ENCODE measurements at places on chromosomes 11 and 22. TPM values are rescaled to one million over a fixed set of nuclear protein-coding genes. Genes with fewer than 3 reads are reported as not detected.
A peak's percentile ranks its signal among the peaks of the same experiment; 100 is the strongest.

- H3K36me3 ChIP-seq, result no peaks in the 10 kb centered on the region
- no peak overlapping the region for H3K4me3 ChIP-seq
- DNase-seq, result no peak
- no peaks in the 10 kb centered on the region for H3K4me1 ChIP-seq
- no peak overlapping the region for H3K27ac ChIP-seq
- no peaks in the 10 kb centered on the region for H3K27me3 ChIP-seq
Measured at GRCh38 chr11:28860893-28861292, 752.7 kb downstream of the METTL15 start.

- no peak for DNase-seq
- H3K27ac ChIP-seq, result no peak overlapping the region
- H3K27me3 ChIP-seq, result no peaks in the 10 kb centered on the region
- H3K36me3 ChIP-seq, result no peaks in the 10 kb centered on the region
Measured at GRCh38 chr11:59857439-59858434, 8.6 kb downstream of the TCN1 start.

DNA sequence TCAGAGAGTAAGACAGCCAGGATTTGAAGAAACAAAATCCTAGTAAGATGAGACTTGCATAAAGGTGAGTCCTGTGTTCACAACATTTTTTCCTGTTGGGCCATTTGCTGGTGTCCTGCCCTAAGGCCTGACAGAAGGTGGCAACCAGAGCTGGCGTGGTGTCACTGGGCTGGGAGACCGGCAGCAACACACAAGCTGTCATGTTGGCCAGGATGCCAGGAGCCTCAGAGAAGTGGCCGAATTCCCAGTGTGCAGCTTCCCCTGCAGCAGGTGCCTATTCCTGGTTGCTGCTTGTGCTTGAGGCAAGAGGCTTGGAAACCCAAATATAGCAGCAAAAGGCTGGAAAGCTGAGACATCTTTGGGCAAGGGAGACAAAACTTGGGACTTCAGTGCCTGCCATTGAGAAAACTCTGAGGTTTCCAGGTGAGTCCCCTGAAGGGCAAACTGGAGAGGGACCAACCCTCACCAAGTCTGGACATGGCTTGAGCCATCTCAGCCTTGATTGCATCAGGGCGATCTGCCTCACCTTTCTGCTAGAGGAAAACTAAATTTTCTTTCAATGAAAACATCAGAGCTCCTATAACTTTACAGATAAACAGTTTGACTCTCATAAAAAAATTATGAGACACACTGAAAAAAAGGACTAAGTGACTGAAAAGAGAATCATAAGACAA lies 25.9 kb downstream of the ALG12 start:
- no peaks in the 10 kb centered on the region for H3K27me3 ChIP-seq
- H3K4me3 ChIP-seq, result no peak overlapping the region
- no peaks in the 10 kb centered on the region for H3K36me3 ChIP-seq
- no peak for DNase-seq
- H3K4me1 ChIP-seq, result no peaks in the 10 kb centered on the region

DNA sequence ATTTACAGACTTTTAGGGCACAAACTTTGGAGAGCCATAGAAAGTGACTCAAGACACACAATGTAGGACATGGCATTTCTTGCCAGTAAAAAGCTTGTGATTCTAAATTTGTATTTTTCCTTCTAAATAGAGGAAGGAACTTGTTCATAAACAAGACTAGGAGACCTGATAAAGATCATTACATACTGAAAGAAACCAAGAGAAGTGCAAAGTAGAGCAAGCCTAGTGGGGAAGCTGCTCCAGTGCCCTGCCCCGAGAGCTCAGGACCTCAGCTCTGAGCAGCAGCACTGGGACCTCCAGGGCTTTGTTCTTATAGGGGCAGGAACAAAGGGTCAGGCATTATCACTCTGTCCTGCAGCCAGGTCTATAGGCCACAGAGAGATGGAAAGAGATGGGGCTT lies 7.2 kb downstream of the IRAG1 start:
- H3K27me3 ChIP-seq, result no peaks in the 10 kb centered on the region
- H3K4me1 ChIP-seq, result no peaks in the 10 kb centered on the region
- no peak overlapping the region for H3K27ac ChIP-seq

DNA sequence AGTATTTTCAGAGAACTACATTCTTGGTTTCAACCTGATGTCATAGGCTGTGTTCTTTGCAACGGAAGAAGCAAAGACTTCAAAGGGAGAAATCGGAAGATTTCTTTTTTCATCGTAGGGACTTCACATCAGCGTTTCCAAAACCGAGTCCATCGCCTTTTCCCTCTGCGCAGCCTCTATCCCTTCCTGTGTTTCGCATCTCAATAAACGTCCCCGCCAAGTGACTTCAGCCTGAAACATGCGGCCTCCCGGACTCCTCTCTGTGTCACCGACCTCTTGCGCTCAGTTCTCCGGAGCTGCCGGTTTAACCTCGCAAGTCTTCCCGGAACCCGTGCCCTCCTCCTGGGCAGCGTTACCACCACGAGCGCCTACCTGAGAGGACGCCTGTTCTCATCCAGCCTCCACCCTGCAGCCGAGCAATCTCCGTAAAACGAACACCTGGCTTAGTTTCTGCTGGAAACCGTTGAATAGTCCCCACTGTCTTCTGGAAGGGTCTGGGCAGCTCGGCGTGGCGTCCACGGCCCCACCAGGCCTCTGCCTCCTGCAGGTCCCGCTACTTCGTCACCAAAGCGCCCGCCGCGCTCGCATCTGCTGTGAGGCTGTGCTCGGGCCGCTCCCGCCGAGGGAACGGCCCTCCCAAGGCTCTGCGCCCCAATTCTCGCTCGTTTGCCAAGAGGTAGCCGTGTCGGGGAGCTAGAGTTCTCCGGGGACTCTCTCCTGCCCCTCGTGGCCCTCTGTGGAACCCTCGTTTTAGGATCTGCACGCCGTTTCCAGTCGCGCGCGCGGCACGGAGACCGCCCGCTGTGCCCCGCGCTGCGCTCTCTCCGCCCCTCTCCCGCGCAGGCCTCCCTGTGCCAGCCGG lies at the start of gene GLB1L3:
TSS of gene GLB1L3 (plus strand) at position 846 of the 862 bp plus-strand sequence. CDS start 362 bp downstream, outside the sequence.
- peaks cover 16% of the 10 kb centered on the region for H3K27me3 ChIP-seq
- no peaks in the 10 kb centered on the region for H3K4me1 ChIP-seq
- peak within 1 kb of the TSS; percentile 33 for H3K4me3 ChIP-seq
- no peaks in the 10 kb centered on the region for H3K36me3 ChIP-seq
- DNase-seq, result peak; percentile 24
- peak within 1 kb of the TSS; percentile 13 for H3K27ac ChIP-seq

DNA sequence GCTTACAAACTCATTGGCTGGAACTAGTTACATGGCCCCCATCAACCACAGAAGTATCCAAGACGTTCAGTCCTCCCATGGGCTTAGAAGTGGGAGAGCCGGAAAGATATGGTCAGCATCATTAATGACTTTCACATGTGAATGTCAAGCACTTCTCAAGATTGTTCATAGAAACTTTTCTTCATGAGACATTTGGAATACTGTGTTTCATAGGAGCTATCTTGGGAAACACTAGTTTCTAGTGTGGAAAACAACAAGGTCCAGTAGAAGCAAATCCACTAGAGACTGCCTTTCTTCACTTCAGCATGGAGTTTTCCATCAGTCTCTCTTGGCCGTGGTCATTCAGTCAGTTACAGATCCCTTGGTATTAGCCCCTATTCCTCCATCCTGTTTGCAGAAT lies 160.9 kb downstream of the C11orf91 start:
- H3K27me3 ChIP-seq, result no peaks in the 10 kb centered on the region
- no peaks in the 10 kb centered on the region for H3K4me1 ChIP-seq
- no peak overlapping the region for H3K4me3 ChIP-seq

- H3K4me3 ChIP-seq, result peak overlapping the region; percentile 12
- H3K27me3 ChIP-seq, result no peaks in the 10 kb centered on the region
- peak overlapping the region; percentile 53 for H3K27ac ChIP-seq
- H3K36me3 ChIP-seq, result no peaks in the 10 kb centered on the region
- H3K4me1 ChIP-seq, result no peaks in the 10 kb centered on the region
Measured at GRCh38 chr11:12827929-12828812, 153.9 kb downstream of the TEAD1 start.

- H3K27ac ChIP-seq, result no peak overlapping the region
- H3K4me3 ChIP-seq, result no peak overlapping the region
- no peaks in the 10 kb centered on the region for H3K36me3 ChIP-seq
- no peaks in the 10 kb centered on the region for H3K4me1 ChIP-seq
- no peak for DNase-seq
- H3K27me3 ChIP-seq, result no peaks in the 10 kb centered on the region
Measured at GRCh38 chr11:76803811-76804600, 20.9 kb downstream of the TSKU start.

GRCh38 chr11:45983471-45983845 lies 61.0 kb downstream of the LARGE2 start:
- peaks cover 3% of the 10 kb centered on the region for H3K4me1 ChIP-seq
- peak overlapping the region; percentile 50 for H3K27ac ChIP-seq

The CALCA gene
- total RNA-seq, result not detected

DNA sequence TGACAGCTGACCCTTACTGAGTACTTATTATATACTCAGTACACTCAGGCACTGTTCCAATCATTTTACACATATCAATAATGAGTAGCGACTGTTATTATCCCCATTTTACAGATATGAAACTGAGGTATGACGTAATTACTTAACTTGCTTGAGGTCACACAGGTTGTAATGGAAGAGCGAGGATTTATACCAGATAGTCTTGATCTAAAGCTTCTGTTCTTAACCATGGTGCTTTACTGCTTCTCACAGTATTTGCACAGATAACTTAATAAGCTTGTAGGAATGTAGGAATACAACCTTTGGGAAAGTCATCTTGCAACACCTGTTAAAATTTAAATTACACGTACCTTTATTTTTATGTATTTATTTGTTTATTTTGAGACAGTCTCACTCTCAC lies 31.7 kb upstream of the TMEM135 start:
- H3K27ac ChIP-seq, result no peak overlapping the region
- H3K4me3 ChIP-seq, result no peak overlapping the region
- DNase-seq, result no peak
- H3K27me3 ChIP-seq, result no peaks in the 10 kb centered on the region

GRCh38 chr22:30078320-30079311 lies 1.6 kb upstream of the HORMAD2 start:
- no peaks in the 10 kb centered on the region for H3K4me1 ChIP-seq
- no peak overlapping the region for H3K4me3 ChIP-seq
- no peaks in the 10 kb centered on the region for H3K36me3 ChIP-seq
- H3K27me3 ChIP-seq, result no peaks in the 10 kb centered on the region
- no peak for DNase-seq

GRCh38 chr11:103525069-103525468 lies 415.8 kb downstream of the DYNC2H1 start:
- no peak overlapping the region for H3K4me3 ChIP-seq
- H3K27ac ChIP-seq, result no peak overlapping the region
- no peak for DNase-seq
- no peaks in the 10 kb centered on the region for H3K27me3 ChIP-seq

GRCh38 chr11:88427719-88428118 lies 90.2 kb upstream of the CTSC start:
- H3K4me3 ChIP-seq, result no peak overlapping the region
- H3K4me1 ChIP-seq, result no peaks in the 10 kb centered on the region
- no peaks in the 10 kb centered on the region for H3K36me3 ChIP-seq
- no peaks in the 10 kb centered on the region for H3K27me3 ChIP-seq

DNA sequence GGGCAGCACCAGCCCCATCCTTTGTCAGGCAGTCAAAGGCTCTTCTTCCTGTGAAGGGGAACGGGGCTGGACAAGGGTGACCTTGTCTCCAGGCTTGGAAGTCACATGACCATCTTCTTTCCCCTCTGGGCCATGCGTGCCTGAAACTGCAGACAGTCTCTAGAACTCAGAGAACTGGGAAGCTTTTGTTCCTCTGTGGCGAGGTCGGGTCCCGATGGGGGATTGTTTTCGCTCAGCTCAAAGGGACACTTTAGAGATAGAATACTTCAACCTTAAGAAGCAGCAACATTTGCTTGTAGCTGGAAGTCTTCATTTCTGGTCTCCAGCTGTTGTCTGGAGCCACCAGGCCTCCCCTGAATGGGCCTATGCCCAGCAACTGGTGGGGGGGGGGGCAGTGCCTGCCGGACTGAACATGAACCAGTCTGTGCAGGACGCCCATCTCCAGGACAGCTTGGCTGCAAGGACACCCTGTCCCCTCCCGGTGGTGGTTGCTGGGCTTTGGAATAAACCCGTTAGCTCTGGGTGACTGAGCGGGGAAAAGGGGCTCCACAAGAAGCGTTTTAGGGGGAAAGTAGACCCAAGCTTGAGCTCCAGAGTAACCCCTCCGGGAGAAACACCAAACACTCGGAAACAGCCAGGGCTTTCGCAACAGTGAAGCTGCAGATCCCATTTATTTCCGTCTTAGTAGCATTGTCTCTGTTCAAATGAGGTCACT lies 55.7 kb upstream of the EMID1 start:
- no peak overlapping the region for H3K4me3 ChIP-seq
- H3K4me1 ChIP-seq, result no peaks in the 10 kb centered on the region
- no peak overlapping the region for H3K27ac ChIP-seq
- no peak for DNase-seq
- no peaks in the 10 kb centered on the region for H3K27me3 ChIP-seq

- no peaks in the 10 kb centered on the region for H3K36me3 ChIP-seq
- H3K27me3 ChIP-seq, result no peaks in the 10 kb centered on the region
- H3K27ac ChIP-seq, result no peak overlapping the region
- H3K4me3 ChIP-seq, result no peak overlapping the region
- DNase-seq, result no peak
Measured at GRCh38 chr11:9571071-9571762, 2.3 kb upstream of the WEE1 start.

GRCh38 chr11:93487032-93487483 lies 56.1 kb downstream of the SMCO4 start:
- no peaks in the 10 kb centered on the region for H3K27me3 ChIP-seq
- H3K4me3 ChIP-seq, result no peak overlapping the region
- H3K36me3 ChIP-seq, result no peaks in the 10 kb centered on the region
- no peak overlapping the region for H3K27ac ChIP-seq

GRCh38 chr11:70034740-70035365 lies 43.3 kb upstream of the ANO1 start:
- DNase-seq, result no peak
- no peak overlapping the region for H3K27ac ChIP-seq
- H3K4me1 ChIP-seq, result no peaks in the 10 kb centered on the region
- no peak overlapping the region for H3K4me3 ChIP-seq
- H3K36me3 ChIP-seq, result no peaks in the 10 kb centered on the region
- H3K27me3 ChIP-seq, result no peaks in the 10 kb centered on the region

- no peak for DNase-seq
- no peak overlapping the region for H3K4me3 ChIP-seq
- no peaks in the 10 kb centered on the region for H3K36me3 ChIP-seq
- H3K4me1 ChIP-seq, result no peaks in the 10 kb centered on the region
Measured at GRCh38 chr22:34696557-34696956, 369.4 kb upstream of the ISX start.

DNA sequence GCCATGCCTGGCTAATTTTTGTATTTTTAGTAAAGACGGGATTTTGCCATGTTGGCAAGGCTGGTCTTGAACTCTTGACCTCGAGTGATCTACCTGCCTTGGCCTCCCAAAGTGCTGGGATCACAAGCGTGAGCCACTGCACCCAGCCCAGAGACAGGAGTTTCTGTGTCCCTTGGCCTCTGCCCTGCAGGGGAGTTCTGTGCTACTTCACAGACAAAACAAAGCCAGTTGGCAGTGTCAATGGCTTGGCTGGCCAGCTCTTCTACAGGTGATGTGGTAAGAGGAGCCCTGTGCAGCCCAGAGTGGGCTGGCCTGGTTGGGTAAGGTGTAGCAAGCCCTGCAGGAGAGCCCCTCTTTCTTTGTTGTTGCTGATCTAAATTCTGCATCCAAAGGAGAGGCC lies 60.5 kb upstream of the SHISAL1 start:
- no peak for DNase-seq
- no peak overlapping the region for H3K4me3 ChIP-seq
- H3K27ac ChIP-seq, result no peak overlapping the region
- H3K27me3 ChIP-seq, result no peaks in the 10 kb centered on the region

All from uterus (tissue), 4 donors.